M059J (cell line): ENCODE measurements at places on chromosomes 6 and 20.

DNA sequence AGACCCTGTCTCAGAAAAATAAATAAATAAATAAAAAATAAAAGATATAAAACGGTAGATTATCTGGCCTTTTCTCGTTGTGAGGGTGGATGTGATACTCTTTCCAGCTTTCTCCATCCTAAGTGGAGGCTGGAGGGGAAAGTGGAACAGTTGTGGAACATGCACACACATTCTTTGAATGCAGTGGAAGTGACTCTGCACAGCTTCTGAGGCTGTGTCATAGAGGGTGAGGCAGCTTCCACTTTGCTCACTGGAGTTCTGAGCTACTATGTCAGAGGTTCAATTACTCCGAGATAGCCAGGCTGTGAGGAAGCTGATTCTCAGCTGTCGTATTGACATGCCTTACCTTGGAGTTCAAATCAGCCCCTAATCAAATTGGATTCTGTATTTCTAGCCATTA, 82.2 kb downstream of the CHMP4B start:
- DNase-seq, result peak; percentile 61

- no peak for DNase-seq
Observed at GRCh38 chr6:170106906-170107525, 183.9 kb downstream of the DLL1 start.

DNA sequence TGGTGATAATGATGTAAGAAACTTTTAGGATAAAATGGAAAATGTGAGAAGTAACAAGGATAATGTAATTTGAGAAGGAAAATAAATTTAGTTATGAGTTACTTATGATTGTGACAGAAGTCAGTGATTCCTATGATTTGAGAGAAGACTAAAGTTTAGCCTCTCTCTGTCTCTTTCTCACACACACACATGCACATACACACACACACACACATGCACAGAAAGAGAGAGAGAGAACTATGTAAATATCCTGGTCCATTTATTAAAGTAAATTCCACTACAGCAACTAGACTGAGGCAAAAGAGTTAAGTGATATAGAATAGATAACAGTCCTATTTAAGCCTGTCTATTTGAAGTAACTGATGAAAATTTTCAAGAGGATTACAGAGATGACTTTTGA, 375.2 kb downstream of the CD109 start:
- DNase-seq, result peak; percentile 24

DNA sequence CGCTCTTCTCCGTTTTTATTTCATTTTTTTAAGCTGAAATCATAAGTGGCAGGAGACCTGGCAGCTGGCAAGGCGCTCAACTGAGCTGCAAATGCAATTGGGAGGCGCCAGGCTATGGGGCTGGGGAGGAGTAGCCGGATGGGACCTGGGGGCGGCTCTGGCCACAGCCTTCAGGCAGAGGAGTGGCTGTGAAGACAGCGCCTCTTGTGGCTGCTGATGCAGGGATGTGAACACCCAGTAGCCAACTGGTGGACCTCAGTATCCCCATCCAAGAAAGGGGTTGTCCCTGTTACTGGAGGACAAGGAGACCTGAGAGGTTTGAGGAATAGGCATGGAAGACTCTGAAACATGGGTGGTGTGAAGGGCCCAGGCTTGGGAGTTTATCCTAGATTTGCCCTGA, 12.6 kb downstream of the KCNK17 start:
- peak; percentile 20 for DNase-seq

GRCh38 chr6:143821359-143821758, 21.8 kb upstream of the LTV1 start:
- no peak for DNase-seq

DNA sequence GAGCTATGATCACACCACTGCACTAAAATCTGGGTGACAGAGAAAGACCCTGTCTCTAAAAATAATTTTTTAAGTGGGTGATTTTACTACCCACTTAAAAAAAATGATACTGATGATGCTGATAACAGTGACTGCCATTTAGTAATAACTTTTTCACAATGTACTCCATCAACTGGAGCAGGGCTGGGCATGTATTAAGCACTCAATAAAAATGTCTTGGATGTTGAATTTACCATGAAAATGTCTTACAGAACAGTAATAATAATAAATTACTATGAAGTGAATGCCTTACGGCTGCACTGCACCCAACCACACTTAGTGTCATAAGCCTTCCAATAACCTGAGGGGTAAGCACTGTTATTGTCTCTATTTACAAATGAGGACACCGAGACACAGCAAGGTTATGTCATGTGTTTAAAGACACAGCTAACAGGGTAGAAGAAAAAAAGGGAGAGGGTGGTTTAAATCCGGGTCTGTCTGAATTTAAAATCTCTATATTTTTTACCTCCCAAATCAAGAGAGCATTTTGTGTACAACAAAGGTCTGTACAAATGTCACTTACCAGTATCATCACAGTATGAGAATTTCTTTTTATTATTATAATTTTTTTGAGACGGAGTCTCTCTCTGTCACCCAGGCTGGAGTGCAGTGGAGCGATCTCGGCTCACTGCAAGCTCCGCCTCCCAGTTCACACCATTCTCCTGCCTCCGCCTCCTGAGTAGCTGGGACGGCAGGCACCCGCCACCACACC, 21.5 kb downstream of the RIMS4 start:
- DNase-seq, result no peak

DNA sequence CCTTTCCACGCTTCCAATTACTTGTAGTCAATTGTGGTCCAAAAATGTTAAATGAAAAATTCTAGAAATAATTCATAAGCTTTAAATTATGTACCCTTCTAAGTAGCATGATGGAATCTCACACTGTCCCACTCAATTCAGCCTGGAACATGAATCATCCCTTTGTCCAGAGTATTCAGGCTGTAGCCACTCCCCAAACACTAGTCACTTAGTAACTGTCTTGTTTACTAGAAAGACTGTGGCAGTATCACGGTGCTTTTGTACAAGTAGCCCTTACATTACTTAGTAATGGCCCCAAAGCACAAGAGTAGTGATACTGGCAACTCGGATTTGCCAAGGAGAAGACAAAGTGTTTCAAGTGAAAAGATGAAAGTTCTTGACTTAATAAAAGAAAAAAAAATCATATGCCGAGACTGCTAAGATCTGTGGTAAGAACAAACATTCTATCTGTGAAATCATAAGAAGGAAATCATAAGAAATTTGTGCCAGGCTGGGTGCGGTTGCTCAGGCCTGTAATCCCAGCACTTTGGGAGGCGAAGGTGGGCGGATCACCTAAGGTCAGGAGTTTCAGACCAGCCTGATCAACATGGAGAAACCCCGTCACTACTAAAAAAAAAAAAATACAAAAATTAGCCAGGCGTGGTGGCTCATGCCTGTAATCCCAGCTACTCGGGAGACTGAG, 168.5 kb upstream of the SIM1 start:
- DNase-seq, result peak; percentile 95

DNA sequence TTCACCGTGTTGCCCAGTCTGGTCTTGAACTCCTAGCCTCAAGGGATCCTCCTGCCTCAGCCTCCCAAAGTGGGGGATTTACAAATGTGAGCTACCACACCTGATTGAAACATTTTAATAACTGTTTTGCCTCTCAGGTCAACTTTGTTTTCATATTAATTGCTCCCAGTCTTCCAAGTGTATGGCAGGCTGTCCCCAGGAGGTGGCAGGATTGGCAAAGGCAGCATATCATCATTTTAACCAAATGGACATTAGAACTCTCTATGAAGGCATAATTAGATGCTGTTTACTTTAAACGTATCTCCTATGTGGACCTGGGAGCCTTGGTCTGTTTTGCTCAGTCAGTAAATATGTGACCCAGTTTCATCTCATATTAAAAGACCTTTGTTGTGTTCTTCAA, 59.2 kb upstream of the CSE1L start:
- peak; percentile 22 for DNase-seq

GRCh38 chr6:143264379-143264778, 186.1 kb downstream of the ADAT2 start:
- DNase-seq, result no peak

DNA sequence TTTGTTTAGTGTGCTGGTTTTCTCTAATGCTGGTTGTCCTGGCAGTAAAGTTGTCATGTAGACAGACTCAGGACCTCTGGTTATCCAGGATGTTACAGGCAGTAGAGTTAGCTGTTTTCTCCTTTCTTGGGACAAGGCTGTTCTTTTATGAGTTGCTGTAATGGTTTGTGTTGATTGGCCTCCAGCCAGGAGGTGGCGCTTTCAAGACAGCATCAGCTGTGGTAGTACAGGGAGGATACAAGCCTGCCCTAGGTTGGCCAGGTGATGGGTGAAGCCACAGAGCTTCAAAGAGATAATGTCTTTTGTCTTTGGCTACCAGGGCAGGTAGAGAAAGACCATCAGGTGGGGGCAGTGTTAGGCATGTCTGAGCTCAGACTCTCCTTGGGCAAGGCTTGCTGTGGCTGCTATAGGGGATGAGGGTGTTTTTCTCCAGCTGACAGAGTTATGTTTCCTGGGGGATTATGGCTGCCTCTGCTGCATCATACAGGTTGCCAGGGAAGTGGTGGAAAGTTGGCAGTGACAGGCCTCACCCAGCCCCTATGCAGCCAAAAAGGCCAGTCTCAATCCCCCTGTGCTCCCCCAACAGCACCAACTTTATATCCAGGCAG, 127.2 kb upstream of the TAB2 start:
- peak; percentile 42 for DNase-seq

DNA sequence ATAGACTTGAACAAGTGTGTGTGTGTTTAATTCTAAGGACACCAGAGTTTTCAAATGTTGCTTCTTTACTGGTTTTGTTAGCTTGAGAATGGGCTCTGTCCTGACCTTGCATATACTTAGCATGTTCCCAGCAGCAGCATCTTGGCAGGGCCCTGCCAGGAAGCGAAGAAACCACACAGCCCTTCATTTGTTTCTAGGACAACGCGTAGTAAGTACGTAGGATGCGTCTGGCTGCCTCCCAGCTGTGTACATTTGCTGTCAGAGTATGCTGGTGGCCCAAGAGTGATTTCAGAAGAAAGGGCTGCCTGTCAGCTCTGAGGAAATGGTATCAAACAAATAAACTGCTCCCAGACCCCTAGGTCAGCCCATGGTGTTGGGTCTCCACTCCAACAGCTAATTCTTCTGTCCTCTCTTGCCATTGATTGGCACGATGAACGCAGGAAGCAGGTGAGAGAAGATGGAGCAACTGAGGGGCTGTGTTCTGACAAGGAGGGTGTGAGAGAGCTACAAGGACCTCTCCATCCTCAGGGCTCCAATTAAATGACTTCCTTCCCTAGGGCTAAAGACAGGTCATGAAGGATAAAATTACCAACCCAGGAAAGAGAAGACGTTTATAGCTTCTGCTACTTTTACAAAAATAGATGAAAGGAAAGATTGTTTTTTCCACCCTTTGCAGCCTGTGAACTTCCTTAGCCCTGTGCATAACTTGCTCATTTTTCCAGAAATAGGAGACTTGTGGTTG, 55.9 kb upstream of the HDDC2 start:
- DNase-seq, result no peak

DNA sequence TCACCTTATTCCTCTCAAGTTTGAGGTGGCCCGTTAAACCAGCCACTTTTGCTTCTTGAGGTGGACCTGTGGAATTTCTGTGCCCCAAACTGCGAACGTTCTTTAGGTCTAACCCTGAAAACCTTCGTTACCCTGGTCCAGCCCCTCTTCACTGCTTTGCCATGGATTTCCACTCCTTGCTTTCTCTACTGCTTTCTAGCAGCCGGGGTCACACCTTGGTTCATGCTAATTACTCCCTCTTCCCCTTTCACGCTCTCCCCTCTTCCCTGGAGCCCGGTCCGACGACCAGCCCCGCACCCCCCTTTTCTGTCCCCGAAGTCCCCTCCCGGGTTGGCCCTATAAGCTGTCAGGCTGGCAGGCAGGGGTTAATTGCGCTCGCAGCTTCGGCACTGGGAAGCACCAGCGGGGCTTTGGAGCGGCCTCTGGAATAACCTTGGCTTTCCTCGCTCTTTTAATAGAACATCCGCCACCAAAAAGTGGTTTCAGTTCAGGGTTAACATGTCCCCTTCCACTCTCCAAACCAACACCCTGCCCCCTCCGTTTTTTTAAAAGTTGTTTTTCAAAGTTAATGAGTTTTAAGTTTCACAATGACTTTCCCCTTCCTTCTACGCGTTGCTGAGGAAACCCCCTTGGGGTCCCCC, 1.4 kb upstream of the HIVEP1 start:
- DNase-seq, result peak; percentile 85

- DNase-seq, result no peak
Observed at GRCh38 chr20:51262240-51262639, 239.3 kb upstream of the KCNG1 start.

GRCh38 chr6:38198219-38198618, 378.7 kb downstream of the ZFAND3 start:
- no peak for DNase-seq

DNA sequence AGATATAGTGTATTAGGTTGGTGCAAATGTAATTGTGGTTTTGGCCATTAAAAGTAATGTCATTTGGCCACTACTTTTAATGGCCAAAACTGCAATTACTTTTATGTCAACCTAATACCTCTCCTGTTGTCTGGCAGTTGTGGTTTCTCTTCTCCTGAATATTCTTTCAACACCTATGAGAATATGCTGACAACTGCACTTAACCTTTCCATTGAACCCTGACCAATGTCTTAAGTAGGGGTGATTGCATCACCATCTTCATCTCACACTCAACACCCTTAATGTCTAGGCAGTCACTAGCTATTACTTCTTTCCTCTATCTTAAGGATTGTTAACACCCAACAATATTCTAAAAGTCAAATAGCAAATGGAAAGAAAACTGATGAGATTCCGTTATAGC, 200.5 kb upstream of the HSF2 start:
- no peak for DNase-seq

DNA sequence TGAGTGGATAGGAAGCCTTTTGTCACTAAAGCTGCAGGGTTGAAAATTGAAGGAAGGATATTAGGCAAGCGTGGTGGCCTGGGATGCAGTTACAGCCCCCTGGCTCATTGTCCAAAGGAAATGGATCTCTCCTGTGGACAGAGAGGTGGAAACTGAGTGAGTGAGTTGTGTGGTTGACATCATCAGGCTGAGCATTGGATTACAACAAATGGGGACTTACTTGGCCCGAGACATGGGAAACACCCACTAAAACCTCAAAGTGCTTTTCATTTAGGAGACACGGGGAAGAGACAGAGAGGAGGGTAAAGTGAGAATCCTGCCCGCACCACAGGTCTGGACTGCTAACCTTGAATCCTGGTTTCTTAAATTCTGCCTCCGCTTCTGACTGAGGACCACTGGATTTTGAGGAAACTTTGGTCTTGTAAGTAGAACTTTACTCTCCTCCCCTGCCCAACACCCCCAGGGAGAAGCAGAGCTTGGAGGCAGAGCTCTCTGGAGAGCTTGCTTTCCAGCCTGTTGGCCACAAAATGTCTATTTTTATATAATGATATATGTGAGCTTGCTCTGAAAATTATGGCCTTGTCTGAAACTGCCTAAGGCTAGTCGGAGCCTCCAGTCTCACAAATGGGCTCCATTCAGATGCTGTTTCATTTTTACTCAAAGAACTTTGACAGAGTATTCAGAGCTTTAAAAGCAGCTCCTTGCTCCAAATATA, at the start of gene PKIG:
PKIG (plus strand) TSS at position 269 of the 715 bp plus-strand sequence. CDS start 31,978 bp downstream, outside the sequence.
- peak; percentile 91 for DNase-seq

GRCh38 chr6:101689695-101690094, 296.2 kb downstream of the GRIK2 start:
- no peak for DNase-seq

DNA sequence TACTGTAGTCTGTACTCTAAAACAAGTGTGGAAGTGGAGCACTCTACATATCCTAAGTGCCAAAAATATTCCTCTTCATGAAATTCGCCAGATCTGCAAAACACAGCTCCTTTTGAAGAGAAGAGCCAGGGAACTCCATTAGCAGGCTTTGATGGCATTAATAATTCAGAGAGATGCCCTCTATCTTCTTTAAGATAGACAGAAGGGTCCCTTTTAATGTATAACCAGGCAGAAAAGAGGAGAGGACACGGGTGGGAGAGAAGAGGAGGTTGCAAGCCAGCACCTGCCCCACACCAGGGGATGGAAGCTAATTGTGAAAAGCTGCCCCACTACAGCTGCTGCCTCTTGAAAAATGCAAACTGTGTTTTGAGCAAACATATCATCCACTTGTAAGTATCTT, 3.7 kb upstream of the RFPL4B start:
- no peak for DNase-seq
